ENCODE measurements at places on chromosomes 2 and 18.

- DNase-seq = no peak
Measured at GRCh38 chr2:181354626-181355025, 102.6 kb upstream of the ITGA4 start.

- no peak for DNase-seq
Measured at GRCh38 chr2:127094509-127095366, 12.2 kb downstream of the BIN1 start.

DNA sequence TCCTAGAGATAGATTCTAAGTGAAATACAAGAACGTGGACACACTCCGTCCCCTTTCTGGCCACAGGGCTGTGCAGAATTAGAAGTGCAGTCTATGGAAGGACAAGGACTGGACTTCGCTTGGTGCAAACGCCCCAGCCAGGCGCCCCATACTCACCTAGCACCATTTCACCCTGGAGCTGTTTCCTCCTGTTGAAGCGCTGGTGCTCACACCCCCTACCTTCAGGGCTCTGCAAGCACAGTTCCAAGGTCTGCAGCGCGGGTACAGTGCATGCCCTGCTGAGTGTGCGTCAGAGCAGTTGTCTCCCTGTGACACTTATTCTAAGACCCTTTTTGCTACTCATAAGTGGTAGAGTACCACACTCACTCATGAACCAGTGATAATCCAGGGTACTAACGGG lies 3.0 kb downstream of the HPCAL1 start:
- DNase-seq = no peak

- DNase-seq = no peak
Measured at GRCh38 chr18:63223837-63224236, 95.7 kb downstream of the BCL2 start.

GRCh38 chr18:76721207-76721996 lies 101.0 kb upstream of the ZNF236 start:
- no peak for DNase-seq

- peak; percentile 41 for DNase-seq
Measured at GRCh38 chr2:149329489-149330126, 779 bp upstream of the LYPD6 start.

- no peak for DNase-seq
Measured at GRCh38 chr18:51821610-51822009, 518.4 kb upstream of the DCC start.

- no peak for DNase-seq
Measured at GRCh38 chr2:230346921-230347533, 20.0 kb downstream of the SP140L start.

GRCh38 chr2:8653485-8653884 lies 28.4 kb upstream of the ID2 start:
- no peak for DNase-seq

DNA sequence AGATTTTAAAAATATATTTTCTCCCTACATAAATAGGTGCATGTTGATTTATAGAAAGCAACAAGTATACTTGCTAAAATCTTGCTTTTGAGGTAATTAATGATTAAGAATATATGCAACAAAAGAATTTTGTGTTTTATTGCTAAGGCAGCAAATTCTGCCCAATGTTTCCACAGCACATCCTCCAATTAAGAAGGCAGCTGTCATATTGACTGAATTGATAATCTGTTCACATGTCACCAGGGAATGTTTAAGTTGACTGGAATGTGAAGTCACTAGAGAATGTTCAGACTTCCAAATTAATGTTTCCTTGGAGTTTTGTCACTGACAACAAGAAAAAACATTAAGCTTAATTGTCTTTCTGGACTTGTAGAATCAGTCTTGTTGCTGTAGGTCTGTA lies 1602.7 kb upstream of the SLC39A10 start:
- DNase-seq = no peak

DNA sequence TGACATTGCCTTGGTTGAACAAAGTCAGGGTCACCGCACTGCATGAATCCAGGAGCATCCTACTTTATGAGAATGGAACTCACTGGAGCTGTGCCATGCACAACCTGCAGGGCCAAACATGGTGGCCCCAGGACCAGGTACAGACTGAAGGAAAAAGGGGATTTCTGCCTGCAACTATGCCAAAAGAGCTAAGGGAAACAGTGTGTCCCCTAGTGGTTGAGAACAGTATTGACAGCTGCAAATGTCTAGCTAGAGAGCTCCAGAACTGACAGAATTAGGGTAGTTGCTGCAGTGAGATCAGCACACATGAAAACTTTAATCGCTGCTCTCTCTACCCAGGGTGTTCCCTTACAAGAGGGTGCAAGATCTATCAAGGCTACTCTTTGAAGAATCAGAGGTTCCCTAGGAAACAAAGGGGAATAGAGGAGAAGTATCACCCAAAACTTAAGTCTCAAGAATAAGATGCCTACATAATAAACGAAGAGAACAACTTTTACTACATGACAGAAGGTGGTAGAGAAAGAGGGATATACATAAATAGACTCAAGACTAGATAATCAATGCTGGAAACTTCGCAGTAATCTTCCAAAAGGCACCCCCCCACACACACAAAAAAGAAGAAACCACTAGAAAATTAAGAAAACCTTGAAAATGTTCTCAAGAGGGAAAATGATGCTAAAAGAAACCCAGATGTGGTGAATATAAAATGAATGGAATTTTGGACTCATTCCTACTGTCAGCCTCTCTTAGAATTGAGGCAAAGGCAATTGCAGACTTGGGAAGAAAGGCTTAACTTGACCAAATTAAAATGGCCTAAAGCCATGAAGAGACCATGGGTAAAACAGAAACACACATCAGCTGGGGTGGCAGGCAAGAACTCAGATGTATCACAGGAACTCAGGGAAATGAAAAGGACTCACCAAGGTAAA lies 43.6 kb upstream of the IHH start:
- peak; percentile 60 for DNase-seq

DNA sequence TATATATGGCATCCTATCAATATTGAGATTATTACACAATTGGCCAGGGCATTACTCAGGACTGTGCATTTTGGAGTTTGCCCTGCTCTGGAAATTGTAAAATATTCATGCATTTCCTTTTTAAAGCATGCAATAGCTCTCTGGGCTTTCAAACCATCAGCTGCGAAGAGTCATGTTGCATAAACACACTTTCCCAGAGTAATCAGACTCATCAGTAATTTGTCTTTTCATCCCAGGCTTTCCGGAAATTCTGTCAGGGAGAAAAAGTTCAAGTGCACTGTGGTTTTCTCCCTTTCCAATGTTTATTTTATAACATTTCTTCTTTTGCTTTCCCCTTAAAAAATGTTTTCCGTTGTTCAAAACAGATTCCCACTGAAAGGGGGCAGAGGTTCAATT lies 38.9 kb upstream of the FHL2 start:
- no peak for DNase-seq

GRCh38 chr2:74212702-74213410 lies 14.4 kb downstream of the MTHFD2 start:
- DNase-seq = no peak

DNA sequence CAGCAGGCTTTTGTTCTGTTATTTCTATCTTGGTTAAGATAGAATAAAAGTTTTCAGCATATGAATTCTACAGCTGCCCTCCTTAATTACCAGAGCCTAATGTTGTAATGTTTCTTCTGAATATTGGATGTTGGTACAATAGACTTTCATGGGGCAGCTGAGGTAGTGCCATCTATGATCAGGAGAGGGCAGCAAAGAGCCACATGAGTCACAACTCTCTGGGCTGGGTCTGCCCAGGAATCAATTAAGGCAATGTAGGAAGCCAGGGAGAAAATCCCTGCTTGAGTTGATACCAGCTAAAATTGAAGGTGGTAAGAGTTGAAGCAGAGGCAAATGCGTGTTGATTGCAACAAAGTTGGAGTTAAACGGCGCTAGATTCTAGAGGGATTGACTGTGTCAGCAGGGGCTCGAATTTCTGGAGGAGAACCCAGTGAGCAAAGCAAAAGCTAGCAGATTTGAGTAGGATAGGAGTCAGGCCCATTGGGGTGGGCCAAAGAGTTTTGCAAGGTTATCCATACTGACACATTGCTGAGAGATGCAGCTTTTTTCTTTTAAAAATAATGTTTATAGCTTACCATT lies 10.6 kb upstream of the MC5R start:
- DNase-seq = peak; percentile 74

All from GM20000 (cell line).